ENCODE measurements at places on chromosomes 4 and X. TPM values are rescaled to one million over a fixed set of nuclear protein-coding genes. Genes with fewer than 3 reads are reported as not detected.

DNA sequence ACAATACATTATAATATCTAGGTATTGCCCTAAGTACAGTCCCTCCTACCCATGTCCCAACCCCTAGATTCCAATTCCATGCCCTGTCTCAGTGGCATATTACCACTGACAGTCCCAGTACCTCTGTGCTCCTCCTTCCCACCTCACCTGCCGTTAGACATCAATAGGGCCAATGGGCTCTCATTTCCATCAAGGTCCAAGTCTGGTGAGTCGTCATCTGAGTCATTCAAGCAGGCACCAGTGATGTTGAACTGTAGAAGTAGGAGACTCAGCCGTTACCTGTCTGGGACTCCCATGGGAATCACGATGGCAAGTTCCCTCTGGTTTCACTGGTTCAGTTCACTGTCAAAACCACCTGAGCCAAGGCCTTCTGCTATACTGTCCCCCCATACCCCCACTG lies 51.7 kb downstream of the PHF8 start:
- DNase-seq: no peak

DNA sequence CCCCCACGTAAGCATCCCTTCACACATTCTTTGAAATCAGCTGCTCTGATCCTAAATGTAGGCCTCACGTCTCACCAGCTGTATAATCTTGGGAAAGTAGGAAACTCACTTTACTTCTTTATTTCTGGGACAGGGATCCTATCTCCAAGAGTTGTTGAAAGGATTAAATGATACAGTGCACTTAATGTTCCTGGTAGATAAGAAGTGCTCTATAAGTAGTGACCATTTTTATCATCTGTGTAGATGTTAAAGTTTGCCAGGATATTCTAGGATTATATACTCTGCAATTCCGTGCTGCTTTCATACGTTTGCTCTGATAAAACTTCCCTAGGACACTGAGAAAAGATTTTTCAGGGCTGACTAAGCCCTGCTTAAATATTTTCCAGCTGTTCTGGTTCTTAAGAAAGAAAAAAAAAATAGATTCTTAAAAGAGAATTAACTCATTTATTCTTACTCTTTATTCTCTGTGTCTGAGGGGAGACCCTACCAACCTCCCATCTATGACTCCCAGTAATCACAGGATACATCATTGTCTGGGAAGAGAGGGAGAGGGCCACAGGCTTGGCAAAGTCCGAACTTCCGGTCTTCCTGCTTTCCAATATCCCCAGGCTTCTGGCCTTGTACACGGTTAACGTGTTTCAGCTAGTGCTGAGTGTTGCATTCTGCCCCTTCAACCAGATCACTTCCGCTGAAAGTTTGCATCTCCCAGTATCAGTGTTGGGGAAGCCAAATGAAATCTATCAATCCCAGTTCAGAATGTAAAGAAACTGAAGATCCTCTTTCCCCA lies 269.2 kb downstream of the TRIML1 start:
- no peak for DNase-seq

- no peak for DNase-seq
Measured at GRCh38 chr4:23212558-23212957, 519.8 kb downstream of the GBA3 start.

- DNase-seq: no peak
Measured at GRCh38 chr4:96383349-96383748, 543.5 kb downstream of the PDHA2 start.

GRCh38 chr4:37666625-37667071 lies 19.5 kb downstream of the RELL1 start:
- DNase-seq: no peak

GRCh38 chr4:73593631-73594241 lies 26.5 kb downstream of the RASSF6 start:
- no peak for DNase-seq

GRCh38 chrX:14670819-14671218 lies 141.5 kb downstream of the GLRA2 start:
- no peak for DNase-seq

DNA sequence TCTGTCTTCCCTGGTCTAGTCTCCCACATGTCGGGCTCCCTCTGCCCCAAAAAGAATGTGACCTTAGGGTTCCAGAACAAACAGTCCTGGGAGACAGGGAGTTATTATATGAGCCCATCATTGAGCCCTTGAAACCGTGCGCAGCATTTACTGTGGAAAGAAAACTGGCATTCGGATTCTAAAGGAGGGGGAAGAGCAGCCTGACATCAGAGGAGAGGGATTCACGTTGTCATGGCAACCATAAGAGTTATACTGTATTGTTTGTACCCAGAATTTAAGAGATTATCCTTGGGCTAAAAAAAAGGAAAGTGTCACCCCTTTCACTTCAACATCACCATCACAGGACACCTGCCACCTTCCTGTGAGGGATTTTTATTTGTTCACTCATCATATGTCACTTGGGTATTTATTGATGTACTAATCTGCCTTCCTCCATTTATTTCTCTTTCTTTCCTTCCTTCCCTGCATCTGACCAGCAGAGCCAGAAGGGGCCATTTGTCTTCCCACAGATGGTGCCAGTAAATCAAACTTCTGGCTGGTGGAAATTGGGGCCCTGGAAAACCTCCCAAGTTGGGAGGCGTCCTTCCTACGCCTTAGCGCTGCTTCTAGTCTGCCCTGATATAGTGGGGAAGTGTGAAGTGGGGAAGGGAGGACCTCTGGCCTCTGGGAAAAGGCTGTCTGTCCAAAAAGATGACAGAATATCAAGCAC lies 64.9 kb upstream of the FRMPD3 start:
- DNase-seq: no peak

- no peak for DNase-seq
Measured at GRCh38 chr4:141349236-141349635, 128.5 kb downstream of the ZNF330 start.

GRCh38 chr4:26074712-26075430 lies 160.9 kb downstream of the SMIM20 start:
- DNase-seq: no peak

DNA sequence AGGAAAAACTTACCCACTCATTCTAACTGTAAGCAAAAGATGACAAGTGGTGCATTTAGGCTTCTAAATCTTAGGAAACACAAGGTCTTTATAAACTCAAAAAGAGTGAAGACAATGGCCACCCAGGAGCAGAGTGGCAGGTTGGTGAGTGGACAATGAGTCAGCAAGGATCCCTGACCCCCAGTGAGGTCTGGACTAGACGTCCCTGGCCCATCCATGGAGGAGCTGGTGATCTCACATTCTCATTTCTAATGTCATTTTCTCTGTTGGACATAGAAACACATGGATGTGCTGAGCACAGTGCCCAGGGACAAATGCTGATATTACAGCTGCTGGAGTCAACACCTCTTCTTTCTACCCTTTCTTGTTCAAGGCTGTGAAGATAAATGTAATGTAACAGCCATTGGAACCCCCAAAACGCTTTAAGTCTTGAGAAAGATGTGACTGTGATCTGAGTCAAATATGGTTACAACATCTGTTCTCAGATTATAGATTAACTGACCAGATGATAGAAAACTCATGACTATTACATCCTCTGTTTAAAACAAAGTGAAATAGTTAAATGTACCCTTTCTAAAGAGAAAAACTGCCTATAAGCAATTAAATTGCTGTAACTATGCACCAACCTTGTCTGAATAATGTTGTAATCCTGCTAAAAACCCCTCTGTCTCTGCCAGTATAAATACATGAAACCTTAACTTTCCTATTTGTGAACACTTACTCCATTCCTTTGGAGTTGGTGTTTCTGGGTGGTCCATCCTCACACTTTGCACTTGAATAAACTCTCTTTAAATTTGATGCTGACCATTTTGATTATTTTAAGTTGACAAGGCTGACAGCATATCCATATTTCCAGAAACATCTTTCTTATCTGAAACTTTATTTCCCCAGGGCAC lies 92.7 kb downstream of the USP46 start:
- DNase-seq: no peak

DNA sequence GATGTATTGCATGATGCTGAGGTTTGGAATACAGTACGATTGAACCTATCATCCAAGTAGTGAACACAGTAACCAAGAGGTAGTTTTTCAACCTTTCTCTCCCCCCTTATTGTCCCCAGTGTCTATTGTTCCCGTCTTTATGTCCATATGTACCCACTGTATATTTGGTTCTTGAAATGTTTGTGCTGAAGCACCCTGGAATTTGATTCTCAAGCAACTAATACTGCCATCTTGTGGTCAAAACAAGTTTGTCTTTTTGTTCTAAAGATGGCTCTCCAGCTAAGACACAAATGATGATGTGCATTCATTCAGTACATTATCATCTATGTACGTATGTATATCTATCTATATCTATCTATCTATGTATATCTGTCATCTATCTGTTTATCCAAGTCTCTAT lies 33.5 kb upstream of the DCX start:
- no peak for DNase-seq

- DNase-seq: no peak
Measured at GRCh38 chrX:20225488-20225833, 41.2 kb downstream of the RPS6KA3 start.

DNA sequence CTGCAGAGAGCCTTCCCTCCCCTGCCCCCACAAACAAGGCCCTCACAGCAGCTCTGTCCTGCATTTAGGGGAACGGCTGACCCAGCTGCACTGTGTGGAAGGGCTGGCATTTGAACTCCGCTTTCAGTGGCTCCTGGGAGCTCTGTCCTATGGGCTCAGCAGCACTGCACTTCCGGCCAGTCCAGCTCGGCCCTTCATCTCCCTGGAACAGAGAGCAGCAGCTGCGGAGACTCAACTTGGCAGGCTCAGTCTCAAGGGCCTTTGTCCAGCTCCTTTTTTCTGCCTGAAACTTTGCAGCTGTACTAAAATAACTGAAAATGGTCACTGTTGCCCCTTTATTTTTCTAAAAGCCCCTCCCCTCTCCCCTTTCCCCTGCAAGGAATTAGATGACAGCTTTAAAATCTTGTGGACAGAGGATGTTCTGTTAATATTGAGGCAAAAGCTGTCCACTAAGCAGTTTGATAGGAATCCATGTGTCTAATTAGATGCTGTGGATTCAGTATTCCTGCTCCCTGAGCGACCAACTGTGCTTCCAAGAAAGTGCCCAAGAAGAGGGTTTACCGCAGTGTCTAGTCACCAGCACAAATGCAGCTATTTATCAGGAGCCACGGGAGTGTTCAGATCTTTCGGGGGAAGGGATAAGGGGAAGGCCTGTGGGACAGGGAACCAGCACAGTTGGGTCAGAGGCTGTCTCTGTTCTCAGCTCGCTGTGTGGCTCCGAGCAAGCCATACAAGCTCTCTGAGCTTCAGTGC lies 133.1 kb downstream of the AFAP1 start:
- DNase-seq: peak; percentile 90

GRCh38 chr4:117156806-117157205 lies 71.4 kb upstream of the TRAM1L1 start:
- no peak for DNase-seq

DNA sequence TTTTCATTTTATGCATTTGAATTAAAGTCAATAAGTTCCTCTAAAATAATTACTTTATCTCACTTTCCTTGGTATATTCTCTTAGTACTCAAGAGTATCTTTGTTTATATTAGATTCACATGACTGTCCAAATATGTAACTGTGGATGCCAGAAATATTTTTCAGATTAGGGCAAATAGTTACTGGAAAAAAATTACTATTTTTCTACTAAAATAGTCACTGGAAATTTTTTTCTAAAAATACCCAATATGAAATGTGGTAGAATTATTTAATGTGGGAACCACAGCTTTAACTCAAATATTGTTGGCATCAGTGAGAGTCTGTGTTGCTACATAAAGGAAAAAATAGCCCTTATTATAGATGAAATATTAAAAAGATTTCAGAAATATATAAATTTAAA lies 70.4 kb upstream of the NMU start:
- DNase-seq: no peak

DNA sequence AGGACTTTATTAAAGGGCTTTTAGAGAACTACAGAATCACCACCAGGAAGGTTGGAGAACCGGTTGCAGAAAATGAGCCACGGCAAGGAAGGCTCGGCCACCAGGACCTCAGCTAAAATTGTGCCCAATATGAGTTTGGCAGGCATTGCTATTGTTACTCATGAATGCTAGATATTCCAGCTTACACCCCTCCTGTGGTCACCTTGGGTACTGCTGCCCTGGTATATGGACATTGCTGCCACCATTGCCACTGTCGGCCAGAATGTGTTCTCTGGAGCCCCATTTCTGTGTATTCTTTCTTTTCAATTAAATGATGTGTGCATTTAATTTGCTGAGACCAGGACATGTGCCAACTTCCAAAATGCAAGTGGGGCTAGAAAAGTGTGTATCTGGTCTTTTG lies 626.7 kb upstream of the BOD1L1 start:
- DNase-seq: peak; percentile 45

DNA sequence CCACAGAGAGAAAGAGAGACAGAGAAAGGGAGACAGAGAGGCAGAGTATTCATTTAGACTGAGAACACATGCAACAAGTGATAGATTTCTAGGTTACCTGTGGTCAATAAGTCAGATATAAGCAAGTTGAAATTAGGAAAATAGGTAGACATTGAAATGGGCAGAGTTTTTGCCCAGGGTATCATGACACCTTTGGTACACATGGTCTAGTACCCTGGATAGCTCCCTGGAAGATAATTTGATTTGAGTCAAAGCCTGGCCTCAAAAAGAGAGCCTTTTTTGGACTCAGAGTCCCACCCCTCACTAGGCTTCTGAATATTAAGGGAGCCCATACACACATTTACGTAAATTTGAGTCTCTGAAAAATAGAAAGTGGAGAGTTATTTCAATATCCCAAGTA lies 4.0 kb upstream of the RPS6KA6 start:
- DNase-seq: no peak

DNA sequence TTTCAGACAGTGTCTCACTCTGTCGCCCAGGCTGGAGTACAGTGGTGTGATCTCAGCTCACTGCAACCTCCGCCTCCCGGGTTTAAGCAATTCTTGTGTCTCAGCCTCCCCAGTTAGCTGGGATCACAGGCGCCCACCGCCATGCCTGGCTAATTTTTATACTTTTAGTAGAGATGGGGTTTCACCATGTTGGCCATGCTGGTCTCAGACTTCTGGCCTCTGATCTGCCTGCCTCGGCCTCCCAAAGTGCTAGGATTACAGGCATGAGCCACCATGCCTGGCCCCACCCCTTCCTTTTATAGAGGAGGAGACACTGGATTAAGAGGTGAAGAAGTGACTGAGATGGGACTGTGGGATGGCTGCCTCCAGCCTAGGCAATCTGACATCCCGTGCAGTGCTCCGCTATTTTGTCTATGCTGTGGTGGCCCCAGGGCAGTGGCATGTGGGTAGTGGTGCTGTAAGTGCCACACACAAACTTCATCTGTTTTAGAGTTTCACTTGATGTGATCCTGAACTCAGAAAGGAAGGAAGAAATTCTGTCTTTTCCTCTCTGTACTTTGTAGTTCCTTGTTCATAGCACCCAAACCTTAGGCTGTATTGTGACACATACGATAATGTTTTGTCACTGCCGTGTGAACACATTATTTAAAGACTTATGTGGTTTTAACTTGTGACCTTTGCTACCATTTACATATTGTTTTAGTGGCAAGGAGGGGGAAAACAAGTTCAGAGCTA lies 48.9 kb downstream of the FNIP2 start:
- DNase-seq: no peak

- no peak for DNase-seq
Measured at GRCh38 chrX:20224814-20225487, 41.8 kb downstream of the RPS6KA3 start.

GRCh38 chr4:78937837-78938236 lies 1.4 kb downstream of the PAQR3 start:
- DNase-seq: no peak

Gene IL2
- not detected for total RNA-seq

Gene KIF4A
- total RNA-seq: 0.19 TPM

Gene TIGD2
- total RNA-seq: 2.4 TPM

Gene CYSLTR1
- 0.81 TPM for total RNA-seq

Gene PNMA6E
- total RNA-seq: not detected
